ENCODE measurements at places on chromosomes 5 and 9.

GRCh38 chr5:112787261-112787660 is 49.6 kb downstream of the APC start:
- no peak for DNase-seq

DNA sequence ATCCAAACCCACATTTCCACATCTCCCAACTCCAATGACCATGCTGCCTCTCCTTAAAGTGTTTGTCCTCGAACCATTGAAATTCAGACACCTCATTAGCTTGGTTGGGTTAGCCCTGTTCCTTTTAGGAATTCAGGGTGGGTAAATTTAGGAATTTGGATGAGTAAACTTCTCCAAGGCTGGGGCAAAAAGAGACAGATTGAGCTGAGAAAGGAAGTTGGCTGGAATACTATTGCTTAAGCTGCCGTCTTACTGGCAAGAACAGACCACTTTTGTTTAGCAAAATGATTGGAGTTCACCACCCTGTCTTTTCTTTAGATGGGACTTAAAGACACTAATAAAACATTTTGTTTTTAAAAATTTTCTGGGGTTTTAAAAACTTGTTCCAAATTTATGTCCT is 143.6 kb upstream of the GDNF start:
- no peak for DNase-seq

- no peak for DNase-seq
These were observed 11.4 kb upstream of the NDST1 start for GRCh38 chr5:150496534-150496933.

GRCh38 chr9:132461971-132462370 is 52.0 kb downstream of the CFAP77 start:
- no peak for DNase-seq

DNA sequence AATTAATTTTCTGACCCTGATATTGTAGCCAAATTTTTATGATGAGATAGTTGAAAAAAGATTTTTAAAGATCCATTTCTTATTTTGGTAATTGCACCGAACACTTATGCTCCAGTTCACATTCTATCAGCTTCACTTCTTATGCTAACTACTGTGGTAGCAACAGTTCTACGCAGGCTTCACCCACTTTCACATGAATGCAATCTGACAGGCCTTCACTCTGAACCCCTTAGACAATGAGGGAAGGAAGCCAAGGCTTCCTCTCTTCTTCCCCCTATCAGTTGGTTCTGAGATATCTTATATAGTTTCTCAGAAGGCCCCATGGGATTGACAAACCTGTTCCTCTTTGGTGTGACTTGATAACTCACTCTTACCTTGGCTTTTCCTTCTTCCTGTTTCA is 185.8 kb downstream of the CETN3 start:
- no peak for DNase-seq

DNA sequence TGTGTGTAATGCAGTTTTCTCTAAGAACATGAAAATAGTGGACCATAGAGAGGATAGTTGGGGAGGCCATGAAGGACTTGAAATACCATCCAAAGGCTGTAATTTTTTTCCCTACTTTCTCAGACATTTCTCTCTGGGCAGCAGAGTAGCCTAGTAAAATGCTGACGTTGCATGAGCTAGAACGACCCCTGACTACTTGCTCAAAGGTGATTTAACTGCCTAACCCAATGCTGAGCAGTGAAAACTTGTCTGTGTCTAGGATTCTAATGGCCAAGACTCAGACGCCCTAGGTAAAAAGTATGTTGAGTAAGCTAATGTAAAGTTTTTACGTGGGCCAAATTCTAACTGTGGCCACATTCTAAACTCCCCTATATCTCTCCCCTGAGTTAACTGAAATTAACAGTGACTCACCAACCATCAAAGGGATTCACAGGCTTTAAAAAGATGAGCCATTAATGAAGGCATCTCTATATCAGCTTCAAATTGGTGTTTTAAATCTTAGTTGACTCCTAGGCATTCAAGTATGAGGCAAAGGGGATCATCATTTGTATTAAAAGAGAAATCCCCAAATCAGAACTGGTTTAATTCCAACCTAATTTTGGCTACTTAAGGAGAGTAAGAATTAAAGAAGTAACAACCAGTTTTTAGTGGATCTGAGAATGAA is 121.0 kb upstream of the GAS1 start:
- no peak for DNase-seq

DNA sequence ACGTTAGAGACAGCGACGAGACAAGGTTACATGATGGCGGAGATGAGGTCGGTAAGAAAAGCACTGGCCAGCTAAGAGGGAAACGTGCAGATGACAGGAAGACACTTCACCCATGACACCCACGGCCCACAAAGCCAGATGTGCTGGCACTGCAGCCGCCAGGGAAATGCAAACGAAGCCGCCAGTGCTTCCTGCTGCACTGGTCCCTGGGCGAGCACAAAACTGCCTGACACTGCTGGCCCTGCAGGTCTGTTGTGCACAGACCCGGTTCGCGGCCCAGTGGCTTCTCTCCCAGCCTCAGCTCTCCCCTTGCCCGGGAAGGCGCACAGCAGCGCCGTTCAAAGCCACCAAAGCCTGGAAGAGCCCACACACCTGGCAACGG is 20.3 kb downstream of the QSOX2 start:
- no peak for DNase-seq

DNA sequence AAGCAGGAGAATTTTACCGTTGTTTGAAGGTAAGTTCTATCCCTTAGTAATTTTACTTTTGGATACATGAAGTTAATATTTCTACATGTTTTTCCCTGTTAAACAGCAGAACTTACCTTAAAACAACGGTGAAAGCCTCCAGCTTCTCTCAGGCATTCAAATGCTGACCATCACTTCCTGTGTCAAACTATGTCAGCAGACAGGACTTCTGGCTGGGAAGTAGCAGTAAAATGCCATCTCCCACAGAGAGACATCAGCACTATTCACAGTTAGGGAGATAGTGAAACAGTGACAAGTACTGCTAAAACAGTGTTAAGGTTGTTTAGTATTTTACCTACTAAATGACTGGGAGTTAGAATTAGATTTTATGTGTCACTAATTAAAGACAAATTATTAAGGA is 34.2 kb upstream of the GOLGA1 start:
- DNase-seq: no peak

- peak; percentile 11 for DNase-seq
These were observed 96.2 kb downstream of the ARHGEF28 start for GRCh38 chr5:73722231-73722630.

GRCh38 chr9:33452828-33453271 is 5.5 kb upstream of the AQP3 start:
- no peak for DNase-seq

- DNase-seq: no peak
These were observed 17.2 kb upstream of the PDCD1LG2 start for GRCh38 chr9:5492965-5493678.

DNA sequence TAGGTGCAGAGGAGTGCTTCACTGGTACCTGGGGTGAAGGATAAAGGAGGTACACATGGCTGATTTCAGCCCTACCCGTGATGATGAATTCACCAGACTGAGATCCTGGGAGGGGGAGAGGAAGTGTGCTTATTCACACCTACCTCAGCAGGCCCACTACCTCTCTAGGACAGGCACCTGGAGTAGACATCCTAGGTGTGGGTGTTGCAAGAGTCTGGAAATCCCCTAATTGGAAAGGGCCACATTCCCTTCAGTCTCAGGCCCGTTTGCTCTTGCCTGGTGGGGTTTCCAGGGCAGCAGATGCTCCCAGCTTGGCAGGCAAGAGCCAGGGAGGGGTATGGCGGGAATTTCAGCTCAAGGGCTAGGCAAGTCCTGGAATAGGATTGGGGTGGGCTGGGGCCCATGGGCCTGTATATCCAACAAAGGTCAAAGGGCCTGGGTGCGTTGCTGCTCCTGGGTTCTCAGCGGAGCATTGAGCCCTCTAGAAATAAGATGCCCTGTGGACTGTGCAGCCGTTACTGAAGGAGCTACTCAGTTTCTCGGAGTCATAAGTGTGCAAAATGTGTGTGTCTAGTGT is 5.8 kb upstream of the CCL21 start:
- no peak for DNase-seq

- no peak for DNase-seq
These were observed 170.8 kb upstream of the MSX2 start for GRCh38 chr5:174553556-174553955.

- no peak for DNase-seq
These were observed 13.5 kb upstream of the NDFIP1 start for GRCh38 chr5:142095035-142095434.
